Hypothalamus (tissue), 51 donors: ENCODE measurements at places on chromosomes 1 and 21.
A peak's percentile ranks its signal among the peaks of the same experiment; 100 is the strongest.

- DNase-seq: no peak
These were observed 365.9 kb upstream of the B3GALT2 start for GRCh38 chr1:193552274-193552673.

- no peak for DNase-seq
These were observed 5.7 kb downstream of the SLC6A17 start for GRCh38 chr1:110155878-110156522.

DNA sequence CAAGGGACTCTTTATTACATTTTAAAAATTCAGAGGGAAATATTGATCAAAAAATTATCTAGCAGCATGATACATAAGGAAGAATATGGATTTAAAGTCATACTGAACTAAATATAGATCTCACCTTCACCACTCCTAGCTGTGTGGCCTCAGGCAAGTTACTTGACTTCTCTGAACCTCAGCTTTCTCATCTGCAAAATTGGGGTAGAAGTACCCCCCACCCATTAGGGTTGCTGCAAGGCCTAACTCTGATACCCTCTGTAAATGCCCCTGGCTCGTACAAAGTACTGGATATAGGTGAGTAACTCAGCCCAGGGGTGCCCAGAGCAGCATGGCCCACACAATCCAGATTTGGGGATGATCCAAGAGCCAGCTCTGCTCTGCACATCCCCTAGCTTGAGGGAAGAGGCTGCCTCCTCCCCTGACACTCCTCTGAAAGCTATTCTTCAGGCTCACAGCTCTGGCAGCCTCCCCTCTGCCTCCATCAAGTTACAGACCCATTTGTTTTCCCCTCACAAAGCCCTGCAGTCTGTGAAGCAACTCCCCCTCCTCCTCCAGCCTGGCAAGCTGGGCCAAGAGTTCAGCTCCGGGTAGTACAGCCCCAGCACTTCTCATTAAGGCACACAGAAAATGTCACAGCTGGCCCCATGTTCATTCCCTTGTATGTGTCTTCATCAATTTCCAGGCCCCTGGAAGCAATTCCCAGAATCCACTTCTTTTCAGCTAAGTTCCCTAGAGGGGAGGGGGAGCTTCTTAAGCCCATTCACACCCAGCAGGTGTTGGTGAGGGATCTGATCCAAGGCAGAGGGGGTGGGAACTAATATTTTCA, 143.7 kb downstream of the PLPP3 start:
- peak; percentile 37 for DNase-seq

DNA sequence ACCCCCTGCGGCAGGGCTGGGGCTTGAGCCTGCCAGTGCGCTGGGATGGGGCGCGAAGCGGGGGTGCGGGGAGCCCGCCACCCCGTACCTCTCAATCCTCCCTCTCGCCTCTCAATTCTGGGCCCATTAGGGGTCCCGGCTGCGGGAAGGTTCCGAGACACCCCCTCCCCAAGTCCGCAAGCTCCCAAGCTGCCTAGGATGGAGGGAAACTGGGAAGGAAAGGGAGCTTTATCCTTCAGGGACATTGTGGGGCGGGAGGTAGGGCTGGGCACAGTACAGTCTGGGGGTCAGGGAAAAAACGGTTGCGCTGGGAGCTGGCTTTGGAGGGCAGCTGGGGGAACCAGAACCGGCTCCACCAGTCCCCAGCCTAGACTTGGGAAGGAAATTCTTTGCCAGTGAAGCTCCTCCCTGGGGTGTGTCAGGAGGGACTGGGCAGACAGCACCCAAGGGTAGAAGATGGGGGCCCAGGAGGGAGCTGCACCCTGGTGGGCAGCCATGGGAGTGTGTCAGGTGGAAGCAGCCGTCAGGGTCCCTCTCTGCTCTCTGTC, 904 bp downstream of the GJB3 start:
- DNase-seq: no peak

DNA sequence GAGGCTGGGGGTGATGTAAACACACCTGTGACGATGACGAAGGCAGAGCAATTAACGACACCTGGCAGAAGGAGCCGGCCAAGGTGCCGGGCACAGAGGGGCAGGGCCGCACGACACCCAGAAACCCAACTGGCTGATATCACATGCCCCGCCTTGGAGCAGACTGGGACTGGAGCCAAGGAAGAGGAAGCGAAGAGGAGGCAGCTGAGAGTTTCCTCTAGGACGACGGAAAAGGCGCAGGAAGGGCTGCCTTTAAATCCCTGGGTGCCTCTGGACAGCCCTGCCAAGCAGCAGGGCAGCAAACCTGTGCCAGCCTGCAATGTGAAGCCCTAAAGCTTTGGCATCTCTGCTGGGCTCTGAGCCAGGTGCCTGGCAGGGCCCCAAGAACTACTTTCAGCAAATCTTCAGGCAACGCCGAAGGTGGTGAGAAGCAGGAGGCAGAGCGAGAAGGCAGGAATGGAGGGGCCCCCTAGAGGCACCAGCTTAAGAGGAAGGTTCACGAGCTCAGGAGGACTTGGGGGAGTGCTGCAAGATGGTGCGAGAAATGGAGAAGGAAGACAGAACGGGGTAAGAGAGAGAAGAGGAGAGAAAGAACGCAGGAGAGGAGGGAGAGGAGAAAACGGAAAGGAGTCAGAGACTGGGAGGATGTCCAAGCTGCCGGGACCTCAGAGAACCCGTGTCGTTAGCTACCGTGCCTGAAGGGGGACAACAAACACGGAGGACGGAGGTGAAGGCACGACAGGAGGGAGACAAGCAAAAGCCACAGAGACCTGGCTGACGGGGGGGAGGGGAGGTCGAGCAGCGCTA, 25.3 kb upstream of the PEF1 start:
- DNase-seq: peak; percentile 66

- DNase-seq: no peak
These were observed 994 bp upstream of the LAMTOR5 start for GRCh38 chr1:110408488-110408887.

DNA sequence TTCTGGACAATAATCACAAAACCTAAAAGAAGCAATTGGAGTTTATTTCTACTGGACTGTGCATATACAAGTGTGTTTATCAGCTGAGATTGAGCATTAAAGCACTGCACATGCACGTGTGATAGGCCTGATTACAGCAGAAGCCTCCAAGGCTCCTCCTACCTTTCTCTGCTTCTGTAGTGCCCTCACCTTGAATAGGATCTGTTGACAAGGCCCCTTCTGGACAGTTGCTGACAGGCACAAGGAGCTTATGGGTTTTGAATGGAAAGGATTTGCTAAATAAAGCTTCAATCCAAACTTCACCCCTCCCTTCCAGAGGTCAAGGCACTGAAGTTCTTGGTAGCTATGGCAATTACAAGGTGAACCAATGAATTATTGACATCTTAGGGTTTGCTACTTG, 7.9 kb upstream of the SGIP1 start:
- DNase-seq: no peak

- no peak for DNase-seq
These were observed 27.6 kb downstream of the NIPAL3 start for GRCh38 chr1:24443241-24443656.

DNA sequence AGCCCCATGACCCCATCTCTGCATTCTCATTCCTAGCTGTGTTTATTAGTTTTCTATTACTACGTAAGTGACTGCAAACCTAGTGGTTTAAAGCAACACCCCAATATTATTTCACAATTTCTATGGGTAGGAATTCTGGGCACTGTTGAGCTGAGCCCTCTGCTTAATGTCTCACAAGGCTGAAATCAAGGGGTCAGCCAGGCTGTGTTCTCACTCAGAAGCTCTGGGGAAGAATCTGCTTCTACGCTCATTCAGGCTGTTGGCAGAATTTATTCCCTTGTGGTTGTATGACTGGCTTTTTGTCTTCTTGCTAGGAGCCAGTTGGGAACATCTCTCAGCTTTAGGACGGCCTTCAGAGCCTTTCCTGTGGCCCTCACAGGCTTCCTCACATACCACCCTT, 181.0 kb downstream of the GIPC2 start:
- DNase-seq: no peak

GRCh38 chr1:175394739-175395138, 202.2 kb upstream of the KIAA0040 start:
- no peak for DNase-seq

DNA sequence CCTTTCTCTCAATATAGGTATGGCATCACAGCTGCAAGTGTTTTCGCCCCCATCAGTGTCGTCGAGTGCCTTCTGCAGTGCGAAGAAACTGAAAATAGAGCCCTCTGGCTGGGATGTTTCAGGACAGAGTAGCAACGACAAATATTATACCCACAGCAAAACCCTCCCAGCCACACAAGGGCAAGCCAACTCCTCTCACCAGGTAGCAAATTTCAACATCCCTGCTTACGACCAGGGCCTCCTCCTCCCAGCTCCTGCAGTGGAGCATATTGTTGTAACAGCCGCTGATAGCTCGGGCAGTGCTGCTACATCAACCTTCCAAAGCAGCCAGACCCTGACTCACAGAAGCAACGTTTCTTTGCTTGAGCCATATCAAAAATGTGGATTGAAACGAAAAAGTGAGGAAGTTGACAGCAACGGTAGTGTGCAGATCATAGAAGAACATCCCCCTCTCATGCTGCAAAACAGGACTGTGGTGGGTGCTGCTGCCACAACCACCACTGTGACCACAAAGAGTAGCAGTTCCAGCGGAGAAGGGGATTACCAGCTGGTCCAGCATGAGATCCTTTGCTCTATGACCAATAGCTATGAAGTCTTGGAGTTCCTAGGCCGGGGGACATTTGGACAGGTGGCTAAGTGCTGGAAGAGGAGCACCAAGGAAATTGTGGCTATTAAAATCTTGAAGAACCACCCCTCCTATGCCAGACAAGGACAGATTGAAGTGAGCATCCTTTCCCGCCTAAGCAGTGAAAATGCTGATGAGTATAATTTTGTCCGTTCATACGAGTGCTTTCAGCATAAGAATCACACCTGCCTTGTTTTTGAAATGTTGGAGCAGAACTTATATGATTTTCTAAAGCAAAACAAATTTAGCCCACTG, 11.5 kb downstream of the HIPK1 start:
- no peak for DNase-seq

- no peak for DNase-seq
These were observed 3.5 kb upstream of the ADORA1 start for GRCh38 chr1:203124011-203124410.

- no peak for DNase-seq
These were observed 45.4 kb downstream of the GFI1 start for GRCh38 chr1:92441316-92441696.

DNA sequence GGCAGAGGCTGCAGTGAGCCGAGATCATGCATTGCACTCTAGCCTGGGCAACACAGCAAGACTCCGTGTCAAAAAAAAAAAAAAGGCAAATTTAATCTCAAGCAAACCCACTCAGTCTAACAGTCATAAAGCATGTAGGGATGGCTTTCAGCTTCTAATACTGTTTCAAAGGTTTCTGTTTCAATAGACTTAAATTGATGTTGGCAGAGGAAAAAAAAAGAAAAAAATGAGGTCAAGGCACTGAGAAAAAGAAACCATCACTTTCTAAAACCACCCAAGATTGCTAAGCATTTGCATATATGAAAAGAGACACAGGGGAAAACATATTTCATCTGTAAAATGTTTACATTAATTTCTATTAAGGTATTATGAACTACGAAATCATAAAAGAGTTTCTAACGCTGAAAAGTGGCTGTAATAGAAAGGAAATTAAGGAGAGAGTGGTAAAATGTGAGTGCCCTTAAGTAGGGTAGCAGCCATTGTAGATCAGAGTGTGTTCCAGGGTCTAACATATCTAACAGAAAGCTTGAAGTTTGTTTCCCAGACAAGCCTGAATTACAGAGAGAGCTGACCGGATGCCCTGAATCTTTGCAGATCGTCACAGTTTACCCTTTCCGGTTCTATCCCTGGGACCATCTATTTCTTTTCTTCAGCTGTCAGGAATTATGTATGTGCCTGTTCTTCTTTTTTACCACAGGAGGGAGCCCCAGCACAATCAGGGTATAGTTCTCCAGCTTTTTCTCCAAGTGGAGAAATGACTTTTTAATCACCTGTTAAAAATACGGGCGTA, 70.0 kb downstream of the PLD5 start:
- no peak for DNase-seq

DNA sequence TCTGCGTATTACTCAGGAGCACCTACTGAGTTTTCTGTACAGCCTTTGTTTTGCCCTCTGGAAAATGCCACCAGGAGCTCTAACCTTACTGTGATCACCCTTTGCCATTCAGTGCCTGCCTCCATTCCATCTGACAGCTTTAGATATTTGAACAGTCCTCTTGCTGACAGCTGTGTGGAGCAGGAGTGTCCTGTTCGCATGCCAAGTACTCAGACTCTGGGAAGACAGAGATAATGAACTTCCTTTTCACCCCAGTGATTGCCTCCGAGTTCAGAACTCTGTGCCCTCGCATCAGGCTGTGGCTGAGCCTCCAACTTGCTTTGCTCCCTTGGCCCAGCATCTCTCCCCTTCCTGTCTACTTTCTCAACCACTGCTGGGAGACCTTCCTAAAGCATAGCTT, 74.0 kb downstream of the CACNA1E start:
- no peak for DNase-seq

DNA sequence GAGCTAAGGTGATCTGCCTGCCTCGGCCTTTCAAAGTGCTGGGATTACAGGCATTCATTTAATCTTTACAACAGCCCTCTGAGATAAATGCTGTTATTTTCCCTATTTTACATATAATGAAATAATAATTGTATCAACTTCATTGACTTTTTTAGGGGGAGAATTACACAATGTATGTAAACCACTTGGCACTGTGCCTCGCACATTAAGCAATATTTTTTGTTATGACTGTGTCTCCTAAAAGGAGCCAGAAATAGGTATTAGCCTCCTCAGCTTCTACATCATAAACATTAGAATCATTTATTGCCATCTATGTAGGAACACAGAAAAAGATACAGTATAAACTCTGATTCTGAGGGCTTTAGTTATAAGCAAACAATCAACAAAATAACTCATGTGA, 1.1 kb upstream of the DNAJC28 start:
- DNase-seq: no peak

DNA sequence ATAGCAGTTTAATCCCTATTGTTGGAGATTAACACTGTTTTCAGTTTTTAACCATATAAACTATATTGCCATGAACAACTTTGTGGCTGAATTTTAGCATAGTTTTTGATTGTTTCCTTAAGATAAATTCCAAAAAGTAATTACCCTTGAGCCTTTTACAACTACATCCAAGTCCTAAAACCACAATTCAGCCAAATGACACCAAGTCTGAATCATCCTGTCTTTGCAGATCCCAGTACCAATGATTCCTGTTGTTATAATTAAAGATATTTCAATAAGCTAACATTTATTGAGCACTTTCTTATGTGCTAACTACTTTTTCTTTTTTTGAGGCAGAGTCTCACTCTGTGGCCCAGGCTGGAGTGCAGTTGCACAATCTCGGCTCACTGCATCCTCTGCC, 35.6 kb downstream of the IL23R start:
- no peak for DNase-seq

GRCh38 chr1:30373471-30374399, 349.6 kb downstream of the MATN1 start:
- no peak for DNase-seq
